ENCODE measurements at places on chromosomes 6 and 20.

GRCh38 chr20:58403272-58403671 is 14.2 kb downstream of the VAPB start:
- DNase-seq: no peak

- no peak for DNase-seq
Measured at GRCh38 chr6:48150701-48151100, 39.7 kb upstream of the PTCHD4 start.

DNA sequence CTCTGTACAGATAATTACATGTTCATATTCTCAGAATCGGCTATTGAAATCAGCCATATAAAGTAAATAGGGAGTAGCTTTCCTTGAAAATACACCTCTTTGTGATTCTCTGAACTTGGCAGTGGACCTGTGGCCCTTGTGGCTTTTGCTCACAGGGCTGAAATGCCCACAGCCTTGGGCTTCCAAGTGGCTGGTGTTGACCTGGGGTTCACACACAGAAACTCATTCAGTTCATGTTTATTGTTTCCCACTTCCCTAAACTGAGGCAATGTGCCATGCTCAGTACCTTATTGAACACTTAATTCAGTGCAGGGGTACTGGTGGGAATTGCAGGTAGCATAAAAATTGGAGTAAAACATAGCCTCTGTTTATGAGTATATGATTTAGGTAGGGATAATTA is 19.1 kb upstream of the TULP4 start:
- no peak for DNase-seq

DNA sequence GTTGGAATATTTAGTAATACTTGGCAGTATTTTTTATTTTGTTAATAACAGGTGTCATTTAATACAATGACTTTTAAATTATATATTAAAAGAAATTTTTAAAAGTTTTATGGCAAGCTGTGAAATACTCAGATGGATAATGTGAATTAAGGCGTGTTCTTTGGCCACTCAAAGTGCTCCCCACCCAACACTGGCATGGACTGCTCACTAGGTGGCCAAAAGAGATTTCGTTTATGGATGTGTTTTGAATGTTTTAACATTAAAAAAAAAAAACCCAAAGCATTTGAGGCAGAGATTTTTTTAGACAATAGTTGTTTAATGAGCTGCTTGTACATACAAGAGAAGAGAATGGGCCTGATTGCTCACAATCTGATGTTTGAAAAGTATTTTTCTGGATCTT is 86.5 kb downstream of the QKI start:
- no peak for DNase-seq

- no peak for DNase-seq
Measured at GRCh38 chr6:149031859-149032598, 285.2 kb downstream of the UST start.

- DNase-seq: no peak
Measured at GRCh38 chr20:22489626-22490286, 94.6 kb downstream of the FOXA2 start.

DNA sequence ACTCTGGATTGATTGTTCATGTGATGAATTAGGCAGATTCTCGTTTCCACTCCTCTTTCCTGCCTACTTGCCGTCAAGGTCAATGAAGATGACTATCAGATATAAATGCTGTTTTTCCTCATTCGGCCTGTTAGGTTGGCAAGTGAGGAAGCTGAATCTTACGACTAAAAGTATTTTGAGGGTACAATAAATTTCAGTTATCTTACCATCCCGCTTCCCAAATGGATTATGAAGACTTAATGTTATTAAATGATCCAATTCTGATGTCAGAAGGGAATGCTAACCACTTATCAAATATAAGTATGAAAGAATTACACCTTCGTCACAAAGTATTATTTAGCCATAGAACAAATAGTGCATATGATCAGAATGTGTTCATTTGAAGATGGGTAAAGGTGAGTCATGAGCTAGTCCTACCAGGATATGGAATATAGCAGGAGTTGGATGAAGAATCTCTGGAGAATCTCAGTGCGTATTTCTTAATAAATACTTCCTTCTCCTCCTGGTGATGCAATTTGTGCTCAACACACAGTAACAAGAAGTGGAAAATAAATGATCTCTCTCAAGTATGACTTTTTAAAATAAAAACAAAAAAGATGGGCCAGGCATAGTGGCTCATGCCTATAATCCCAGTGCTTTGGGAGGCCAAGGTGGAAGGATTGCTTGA is 4.6 kb downstream of the GPLD1 start:
- no peak for DNase-seq

GRCh38 chr6:95083506-95083905 is 493.8 kb upstream of the MANEA start:
- no peak for DNase-seq

DNA sequence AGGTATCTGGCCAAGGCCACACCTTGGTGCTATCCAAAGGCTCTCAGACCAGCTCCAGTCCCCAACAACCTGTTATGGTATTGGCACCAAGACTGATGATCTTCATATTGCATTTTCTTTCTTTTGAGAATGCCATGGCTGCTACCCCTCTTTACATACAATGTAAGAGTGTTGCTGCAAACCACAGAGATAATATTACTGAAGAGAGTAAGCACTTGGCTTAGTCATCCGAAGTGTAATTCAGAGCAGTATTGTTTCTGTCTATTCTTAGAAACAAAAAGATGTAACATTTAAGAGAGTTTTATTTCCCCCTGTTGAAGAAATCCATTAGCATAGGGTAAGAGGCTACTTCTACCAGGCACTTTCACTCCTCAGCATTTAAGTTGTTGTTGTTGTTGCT is 212.5 kb downstream of the C6orf118 start:
- DNase-seq: no peak

GRCh38 chr6:12899046-12899833 is 182.7 kb downstream of the PHACTR1 start:
- DNase-seq: no peak

GRCh38 chr20:1707588-1708449 is 50.2 kb upstream of the SIRPG start:
- DNase-seq: no peak

GRCh38 chr20:41392295-41392694 is 25.7 kb upstream of the EMILIN3 start:
- peak; percentile 32 for DNase-seq

GRCh38 chr6:24493945-24494820 is 586 bp upstream of the ALDH5A1 start:
- DNase-seq: no peak

GRCh38 chr6:26187981-26188635 is 100.9 kb downstream of the HFE start:
- no peak for DNase-seq

DNA sequence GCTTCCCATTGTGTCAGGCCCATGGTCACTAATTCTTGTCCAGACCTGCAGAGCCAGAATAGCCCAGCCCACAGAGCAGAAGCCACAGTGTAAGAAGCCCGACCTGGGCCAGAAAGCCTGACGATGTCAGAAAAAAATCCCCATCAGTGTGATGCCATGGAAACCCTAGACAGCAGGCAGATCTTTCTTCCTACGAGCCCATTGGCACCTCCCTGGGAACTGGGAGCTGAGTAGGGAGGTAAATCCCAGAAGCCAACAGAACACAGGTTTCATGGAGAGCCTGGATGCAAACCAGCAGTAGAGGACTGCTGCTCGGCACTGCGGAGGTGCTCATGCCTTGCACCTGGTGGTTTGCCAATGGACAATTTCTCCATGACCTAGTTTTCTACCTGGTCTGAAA is 82.2 kb upstream of the SLC22A16 start:
- DNase-seq: no peak

GRCh38 chr6:12555267-12555666 is 161.3 kb upstream of the PHACTR1 start:
- DNase-seq: no peak

DNA sequence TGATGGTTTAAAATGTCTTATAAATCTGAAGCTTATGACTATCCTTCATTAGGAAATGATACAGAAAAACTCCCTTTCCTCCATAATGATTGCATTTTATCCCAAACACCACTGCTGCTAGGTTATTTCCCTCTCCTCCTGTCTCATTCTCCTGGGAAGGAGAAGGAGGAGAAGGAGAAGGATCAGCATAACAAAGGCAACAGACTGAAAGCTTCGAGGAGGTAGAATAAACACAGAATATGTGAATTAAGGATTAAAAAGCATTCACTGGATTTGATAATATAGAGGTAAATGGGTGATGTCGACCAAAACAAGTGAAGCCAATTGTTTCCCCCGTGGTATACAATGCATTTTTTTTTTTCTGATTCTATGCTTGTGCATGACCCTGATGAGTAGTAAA is 82.0 kb downstream of the WASF1 start:
- DNase-seq: no peak

DNA sequence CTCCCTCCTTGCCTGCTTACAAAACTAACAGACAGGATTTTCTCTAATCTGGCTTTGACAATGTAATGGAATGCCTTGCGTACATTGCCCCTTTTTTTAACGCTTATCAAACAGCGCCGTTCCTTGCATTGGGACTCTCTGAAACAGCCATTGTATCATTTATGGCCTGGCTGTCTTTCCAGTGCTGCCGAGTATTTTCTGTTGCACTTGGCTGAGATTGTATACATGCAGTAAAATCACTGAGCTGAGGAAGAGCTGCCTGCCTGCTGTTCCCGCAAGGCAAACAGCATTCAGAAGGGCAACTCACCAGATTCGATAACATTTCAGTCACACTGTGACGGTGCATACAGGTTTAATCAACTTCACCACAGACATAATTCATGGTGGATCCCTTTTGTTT is 106.0 kb downstream of the SH3BGRL2 start:
- no peak for DNase-seq

- DNase-seq: no peak
Measured at GRCh38 chr6:40815731-40816130, 223.3 kb downstream of the UNC5CL start.

- DNase-seq: no peak
Measured at GRCh38 chr6:159400826-159401225, 231.6 kb downstream of the FNDC1 start.

- DNase-seq: peak; percentile 26
Measured at GRCh38 chr20:62345681-62346370, 21.3 kb downstream of the LAMA5 start.

- DNase-seq: no peak
Measured at GRCh38 chr6:91098006-91098405, 511.1 kb upstream of the MAP3K7 start.

DNA sequence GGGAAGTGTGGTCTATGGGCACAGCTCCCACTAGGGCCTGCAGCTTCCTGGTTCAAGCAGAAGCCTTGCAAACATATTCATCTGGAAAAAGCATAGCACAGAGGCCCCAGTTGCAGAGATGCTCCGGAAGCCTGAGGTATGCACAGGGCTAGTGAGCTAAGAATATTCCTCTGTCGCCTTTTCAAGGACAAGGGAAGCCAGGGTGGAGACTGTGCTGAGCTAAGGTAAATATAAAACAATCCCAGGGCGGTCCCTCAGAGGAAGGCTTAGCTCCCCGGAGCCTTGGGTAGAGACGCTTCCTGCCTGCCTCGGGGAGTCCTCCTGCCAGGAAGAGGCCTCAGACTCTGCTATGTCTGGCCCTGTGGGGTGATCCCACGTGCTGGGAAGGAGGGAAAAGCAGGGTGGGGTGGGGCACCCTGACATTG is 134.8 kb upstream of the FOXA2 start:
- peak; percentile 27 for DNase-seq

DNA sequence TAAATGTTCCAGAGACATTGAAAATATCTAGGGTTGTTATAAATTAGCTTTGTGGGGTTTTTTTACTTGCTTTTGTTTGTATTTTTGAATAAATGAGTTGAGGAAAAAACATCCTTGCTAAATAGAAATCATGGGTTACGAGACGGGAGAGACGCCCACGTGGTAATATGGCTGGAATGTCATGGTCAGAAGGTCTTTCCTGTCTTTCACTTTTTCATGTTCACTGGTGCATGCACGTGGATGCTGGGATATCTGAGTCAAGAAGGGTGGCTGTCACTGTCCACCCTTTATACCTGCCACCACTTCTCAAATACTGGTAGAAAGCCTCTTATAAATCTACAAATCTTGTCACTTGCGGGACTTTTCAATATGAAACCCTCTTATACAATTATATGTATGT is 258.7 kb upstream of the AGPAT4 start:
- DNase-seq: no peak

DNA sequence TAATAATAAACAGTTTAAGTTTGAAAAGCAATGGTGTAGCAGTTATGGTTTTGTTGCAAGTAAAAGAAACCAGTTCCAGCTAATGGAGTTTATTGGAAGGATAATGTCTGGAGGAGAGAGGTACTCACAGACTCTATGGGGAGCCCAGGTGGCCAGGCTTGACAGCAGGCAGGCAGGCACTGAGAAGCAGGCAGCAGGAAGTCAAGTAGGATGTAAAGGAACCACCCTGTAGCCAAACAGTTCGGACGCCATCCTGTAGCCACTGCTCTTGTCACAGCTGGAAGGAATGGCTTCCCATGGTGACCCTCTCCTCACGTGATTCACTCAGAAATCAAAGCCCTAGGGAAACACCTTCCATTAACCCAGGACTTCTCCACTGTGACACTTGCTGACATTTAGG is 96.7 kb upstream of the MC3R start:
- no peak for DNase-seq

- DNase-seq: no peak
Measured at GRCh38 chr6:47000842-47001241, 41.3 kb downstream of the ADGRF1 start.
